ENCODE measurements at places on chromosomes 3 and 15. TPM values are rescaled to one million over a fixed set of nuclear protein-coding genes. Genes with fewer than 3 reads are reported as not detected.

CTXND1 gene
- not detected for total RNA-seq

C3orf49 gene
- not detected for total RNA-seq

- DNase-seq: no peak
Measured at GRCh38 chr3:98151241-98151640, 4.0 kb downstream of the OR5H14 start.

USP13 gene
- total RNA-seq: 9.8 TPM

GRCh38 chr15:100934726-100935125 lies 15.6 kb downstream of the LRRK1 start:
- no peak for DNase-seq

DNA sequence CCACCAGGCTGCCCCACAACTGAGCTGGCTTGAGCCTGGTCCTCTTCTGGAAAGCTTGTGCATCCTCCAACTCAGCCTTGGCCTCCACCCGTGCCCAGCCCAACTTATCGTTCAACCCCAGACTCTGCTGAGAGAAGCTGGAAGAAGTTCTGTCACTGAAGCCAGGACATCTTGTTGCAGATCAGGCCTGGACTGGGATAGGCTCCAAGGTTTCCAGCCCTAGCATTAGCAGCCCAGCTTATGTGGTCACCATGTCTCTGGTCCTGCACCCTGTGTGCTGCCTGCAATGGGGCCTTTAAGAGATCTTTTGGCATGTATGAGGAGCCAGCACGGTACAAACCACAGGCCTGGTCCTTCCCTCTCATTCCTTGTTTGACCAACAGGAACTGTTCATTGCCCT lies 15.2 kb upstream of the CAMP start:
- DNase-seq: no peak

DNA sequence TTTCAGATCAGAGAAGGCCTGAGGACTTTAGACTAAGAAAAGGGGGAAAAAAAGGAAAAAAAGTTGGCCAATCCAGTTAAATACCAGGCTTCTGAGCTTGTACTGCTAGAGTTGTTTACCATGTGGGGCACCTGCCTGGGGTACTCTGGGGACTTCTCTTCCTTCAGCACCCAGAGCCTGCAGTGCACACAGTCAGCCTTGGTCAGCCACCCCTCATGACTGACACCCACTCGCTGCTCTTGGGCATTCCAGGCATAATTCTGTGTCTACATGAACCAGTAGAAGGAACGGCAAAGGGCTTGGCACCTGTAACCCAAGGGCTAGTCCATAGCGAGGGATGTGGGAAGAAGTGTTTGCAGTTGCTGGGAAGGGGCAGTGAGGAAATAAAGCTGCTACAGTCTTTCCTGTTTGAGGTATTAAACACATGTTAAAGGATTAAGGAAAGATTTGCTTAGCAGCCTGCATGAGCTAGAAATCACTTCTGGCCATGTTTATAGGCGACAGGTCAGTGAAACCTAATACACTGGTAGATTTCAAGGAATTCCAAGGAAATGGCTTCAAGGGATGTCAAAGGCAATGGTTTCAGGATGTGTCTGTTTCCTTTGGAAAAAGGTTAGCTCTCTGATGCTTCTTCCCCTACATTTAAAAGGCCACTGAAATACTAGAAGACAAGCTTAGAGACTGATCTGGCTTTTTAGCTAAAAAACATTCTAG lies 232.5 kb downstream of the CHST2 start:
- DNase-seq: no peak

HAUS2 gene
- 20.0 TPM for total RNA-seq

LIPC gene
- not detected for total RNA-seq

ATP8B4 gene
- not detected for total RNA-seq

DNA sequence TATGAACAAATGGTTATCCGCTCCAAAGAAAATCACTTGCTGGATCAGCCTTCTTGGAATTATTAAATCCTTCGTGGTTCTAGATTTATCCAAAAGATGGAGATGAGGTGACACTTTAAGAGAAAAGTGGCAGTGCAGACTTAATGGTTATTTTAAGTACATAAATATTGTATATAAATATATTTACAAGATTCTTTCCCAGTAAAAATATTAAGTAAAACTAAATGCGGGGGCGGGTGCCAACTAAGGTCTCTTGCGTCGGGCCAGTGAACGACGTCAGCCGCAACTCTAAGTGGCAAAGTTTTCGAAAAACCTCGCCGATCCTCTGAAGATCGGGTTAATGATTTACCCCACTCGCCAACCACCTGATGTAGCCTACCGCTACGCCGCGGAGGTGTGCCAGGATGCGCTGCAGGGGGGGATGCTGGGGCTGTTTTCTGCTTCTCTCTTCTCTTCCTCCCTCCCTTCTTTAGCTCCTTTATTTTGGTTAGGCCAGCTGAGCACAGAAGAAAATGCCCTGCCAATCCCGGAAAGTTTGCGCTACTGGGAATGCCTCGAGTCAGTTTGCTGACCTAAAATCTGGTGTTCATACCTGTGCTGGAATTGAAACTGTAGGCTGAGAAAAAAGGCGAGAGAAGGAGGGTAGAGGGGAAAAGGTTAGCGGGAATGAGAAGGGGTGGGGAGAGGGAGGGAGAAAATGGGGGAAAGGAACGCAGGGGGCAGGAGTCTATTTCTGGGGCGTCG lies 7.6 kb upstream of the FOXB1 start:
- DNase-seq: no peak

- no peak for DNase-seq
Measured at GRCh38 chr3:136621628-136622027, 130.6 kb downstream of the STAG1 start.

CERS3 gene
- not detected for total RNA-seq

DNA sequence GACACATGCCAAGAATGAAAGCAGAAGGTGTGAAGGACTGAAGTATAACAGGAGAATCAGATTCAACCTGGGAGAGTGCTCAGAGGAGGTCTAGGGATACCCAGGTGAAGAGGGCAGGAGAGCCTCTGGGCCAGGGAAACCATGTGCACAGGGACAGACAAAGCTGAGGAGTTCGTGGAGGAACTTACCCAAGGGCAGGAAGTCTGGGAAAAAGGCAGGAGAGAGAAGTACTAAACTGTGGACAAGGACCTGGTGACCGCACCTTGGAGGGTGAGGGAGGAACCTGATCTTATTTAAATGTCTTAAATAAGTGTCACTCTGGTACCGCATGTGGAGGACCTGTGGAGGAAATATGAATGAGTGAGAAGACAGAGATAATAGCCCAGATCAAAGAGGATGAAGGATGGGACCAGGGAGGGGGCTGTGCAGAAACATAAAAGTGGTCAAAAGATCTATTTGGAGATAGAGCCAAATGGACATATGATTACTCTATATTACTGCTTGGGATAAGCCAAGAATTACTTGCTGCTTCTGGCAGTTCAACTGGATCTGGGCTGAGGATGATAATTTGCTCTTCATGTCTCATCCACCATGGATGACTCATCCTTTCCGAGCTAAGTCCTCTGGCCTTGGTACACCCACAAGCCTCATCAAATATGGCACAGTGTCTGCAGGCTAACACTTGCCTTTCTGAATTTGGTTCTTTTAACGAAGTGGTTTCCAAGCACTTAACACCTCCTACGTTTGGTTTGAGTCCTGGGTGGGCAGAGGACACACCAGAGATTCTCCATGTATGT lies 116.9 kb upstream of the NMNAT3 start:
- peak; percentile 39 for DNase-seq

PRKCD gene
- 3.2 TPM for total RNA-seq

DNA sequence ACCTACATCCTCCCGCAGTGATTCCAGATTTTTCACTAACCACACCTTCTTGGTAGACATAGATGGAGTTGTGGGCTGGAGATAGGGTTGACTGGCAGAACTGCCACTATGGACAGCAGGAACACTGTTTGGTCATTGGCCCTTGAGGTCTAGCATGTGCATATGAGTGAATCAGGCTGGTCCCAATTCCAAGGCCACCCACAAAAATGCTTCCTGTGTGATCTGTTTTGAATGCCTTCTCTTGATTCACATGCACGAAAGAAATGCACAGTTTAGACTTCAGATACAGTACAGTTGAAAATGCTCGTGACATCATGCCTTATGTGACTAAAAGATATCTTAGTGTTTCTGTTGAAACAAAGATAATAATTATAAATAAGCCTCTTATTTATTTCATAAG lies 285.8 kb upstream of the SEMA6D start:
- DNase-seq: peak; percentile 19

CHMP2B gene
- 13.5 TPM for total RNA-seq

- no peak for DNase-seq
Measured at GRCh38 chr15:64665179-64665578, 110.2 kb downstream of the RBPMS2 start.

POC1A gene
- 14.2 TPM for total RNA-seq

DNA sequence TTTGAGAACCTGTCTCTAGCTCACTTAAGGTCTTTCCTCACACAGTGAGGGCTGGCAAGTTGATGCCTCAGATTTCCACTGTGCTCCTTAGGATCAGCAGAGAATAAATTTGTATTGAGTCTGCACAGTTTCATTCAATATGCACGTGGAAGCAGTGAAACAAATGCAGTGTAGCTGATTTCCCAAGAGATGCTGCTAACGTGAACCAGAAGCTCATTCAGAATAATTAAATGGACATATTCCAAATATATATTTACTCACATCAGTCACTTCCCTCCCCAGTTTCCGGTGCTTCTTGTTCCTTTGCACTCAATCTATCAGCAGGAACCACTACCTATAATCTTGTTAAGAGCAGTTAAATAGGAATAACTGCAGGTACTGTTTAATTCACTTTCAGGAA lies 86.1 kb downstream of the UNC13C start:
- DNase-seq: no peak

- peak; percentile 45 for DNase-seq
Measured at GRCh38 chr3:69181592-69182211, 59.3 kb upstream of the LMOD3 start.

DNA sequence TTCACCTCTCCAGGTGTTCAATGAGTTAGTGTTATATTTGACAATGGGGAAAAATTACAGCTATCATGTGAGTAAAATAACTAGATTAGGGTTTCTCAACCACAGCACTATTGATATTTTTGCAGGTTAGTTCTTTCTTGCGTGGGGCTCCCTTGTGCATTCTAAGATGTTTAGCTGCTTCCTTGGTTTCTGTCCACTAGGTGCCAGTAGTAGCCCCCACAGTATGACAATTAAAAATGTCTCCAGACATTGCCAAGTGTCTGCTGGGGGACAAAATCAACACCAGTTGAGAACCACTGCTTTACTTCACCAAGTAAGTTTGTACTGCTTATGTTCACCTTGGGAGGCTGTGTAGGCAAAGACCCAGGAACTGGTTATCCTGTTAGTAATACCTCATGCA lies 618.7 kb downstream of the EDEM1 start:
- DNase-seq: no peak

DNA sequence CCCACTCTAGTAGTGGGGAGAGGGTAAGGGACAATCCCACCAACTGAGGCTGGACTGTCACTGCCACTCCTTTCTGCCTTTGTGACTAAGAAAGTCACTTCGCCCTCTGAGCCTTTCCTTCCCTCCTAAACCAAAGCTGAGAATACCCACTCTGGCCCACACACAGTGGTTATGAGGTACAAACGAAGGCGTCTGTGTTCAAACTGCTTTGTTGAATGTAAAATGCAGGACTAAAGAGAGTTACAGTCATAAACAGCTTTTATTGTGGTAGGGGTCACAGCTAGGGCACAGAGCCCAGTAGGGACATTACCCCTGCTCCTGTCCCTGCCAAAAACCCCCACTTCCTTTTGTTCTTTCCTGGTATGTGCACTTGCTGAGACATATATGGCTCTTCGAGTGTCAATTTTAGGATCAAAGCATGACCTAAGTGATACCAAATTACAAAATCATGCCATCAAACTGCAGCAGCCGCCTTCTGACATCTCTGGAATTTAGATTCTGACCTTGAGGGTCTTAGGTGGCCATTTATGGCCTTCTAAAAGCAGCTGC lies 45.1 kb downstream of the CTDSPL start:
- DNase-seq: no peak

DNA sequence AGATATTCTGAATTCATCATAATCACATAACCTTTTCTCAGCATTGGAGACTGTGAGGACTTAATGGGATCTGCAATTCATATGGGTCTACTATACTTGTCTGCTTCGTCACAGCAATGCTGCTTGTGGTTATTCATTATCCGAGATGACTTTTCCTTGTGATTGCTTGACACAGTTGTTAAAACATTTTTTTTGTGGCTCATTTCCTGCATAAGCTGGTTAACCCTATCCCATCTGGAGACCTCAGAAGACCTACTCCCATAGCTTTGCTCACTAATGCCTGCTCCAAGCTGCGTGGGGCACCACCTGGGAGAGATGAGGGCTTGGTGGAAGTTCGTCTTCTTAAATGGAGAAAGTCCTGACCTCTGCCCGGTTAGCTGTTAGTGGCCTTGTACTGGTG lies 360.8 kb downstream of the CHST2 start:
- DNase-seq: no peak

GRCh38 chr15:46552316-46552715 lies 917.5 kb downstream of the SQOR start:
- no peak for DNase-seq

DNA sequence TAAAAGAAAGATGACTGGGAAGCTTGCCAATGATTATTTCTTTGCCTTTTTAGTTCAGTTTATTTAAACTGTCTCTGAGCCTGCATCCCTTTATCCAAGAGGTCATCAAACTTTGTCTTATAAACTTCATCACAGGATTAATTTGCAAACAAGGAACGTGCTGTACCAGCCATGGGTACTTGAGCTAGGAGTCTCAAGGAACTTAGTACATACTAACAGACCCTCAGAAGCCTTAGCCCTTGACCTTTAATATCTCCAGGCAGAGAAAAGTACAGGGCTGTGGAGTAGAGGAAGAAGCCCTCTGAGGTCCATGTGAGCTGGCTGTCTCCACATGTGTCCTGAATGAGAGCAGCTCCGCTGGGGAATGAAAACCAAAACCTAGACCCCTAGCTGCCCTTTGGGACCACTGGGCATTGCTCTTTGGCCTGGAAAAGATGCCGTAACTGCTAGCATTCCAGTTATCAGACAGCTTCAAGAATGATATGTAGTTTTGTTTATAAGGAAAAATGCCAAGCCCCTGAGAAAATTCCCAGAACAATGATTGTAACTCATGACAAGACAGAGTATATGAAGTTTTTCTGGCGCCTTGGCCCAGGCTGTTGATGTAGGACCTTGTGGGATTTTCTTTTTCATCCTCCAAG lies 92.1 kb downstream of the ASB7 start:
- no peak for DNase-seq

- DNase-seq: no peak
Measured at GRCh38 chr15:41407341-41407740, 5.0 kb upstream of the NDUFAF1 start.

DNA sequence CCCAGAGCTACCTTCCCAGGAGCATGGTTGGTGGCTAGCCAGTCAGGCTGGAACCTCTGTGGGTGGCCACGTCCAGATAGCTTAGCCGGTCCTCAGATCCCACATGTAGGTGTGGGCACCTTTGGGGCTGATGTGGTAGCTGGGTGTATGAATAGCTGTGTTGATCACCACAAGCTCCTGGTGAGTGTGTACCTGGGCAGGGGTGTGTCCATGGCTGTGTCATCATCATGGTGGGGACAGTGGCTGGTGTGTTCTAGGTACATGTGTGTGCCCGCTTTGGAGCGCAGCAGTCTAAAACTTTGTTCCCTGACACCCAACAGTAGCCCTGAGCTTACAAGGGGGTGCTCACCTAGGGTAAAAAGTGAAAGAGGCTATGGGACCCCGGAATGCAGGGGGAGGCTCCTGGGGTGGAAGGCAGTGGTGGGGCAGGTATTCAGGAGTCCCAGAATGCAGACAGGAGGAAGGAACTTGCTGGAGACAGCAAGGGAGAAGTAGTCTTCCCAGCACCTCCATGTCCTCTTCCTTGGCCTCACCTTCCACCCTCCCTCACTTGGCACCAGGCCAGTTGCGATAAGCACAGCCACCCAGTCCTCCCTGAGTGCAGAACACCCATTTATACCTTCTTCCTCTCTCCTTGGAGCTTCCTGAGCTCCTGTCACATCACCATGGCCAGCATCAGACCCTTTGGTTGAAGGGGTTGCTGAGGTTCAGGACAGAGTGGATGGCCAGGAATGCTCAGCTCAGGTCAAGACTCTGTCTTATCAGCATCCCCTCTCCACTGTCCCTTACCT lies 1.2 kb downstream of the CISH start:
- DNase-seq: no peak

All from MG63 (cell line).